GM06990 (cell line): ENCODE measurements at places on chromosomes 5 and 9.

DNA sequence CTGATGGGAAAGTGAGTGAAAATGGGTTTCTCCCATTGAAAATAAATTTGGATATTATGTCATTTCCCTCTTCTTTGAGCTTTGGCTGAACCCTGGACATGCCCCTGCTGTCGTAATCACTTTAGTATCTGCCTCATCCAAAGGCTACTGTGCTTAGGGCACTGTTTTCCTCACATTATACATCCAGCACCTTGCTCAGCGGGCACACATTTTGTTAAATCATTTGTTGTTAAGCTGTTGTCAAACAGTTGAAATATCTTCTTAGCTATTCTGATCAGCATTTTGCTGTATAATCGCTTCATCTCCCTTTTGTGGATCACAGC, 352.7 kb upstream of the CD180 start:
- no peak for DNase-seq

DNA sequence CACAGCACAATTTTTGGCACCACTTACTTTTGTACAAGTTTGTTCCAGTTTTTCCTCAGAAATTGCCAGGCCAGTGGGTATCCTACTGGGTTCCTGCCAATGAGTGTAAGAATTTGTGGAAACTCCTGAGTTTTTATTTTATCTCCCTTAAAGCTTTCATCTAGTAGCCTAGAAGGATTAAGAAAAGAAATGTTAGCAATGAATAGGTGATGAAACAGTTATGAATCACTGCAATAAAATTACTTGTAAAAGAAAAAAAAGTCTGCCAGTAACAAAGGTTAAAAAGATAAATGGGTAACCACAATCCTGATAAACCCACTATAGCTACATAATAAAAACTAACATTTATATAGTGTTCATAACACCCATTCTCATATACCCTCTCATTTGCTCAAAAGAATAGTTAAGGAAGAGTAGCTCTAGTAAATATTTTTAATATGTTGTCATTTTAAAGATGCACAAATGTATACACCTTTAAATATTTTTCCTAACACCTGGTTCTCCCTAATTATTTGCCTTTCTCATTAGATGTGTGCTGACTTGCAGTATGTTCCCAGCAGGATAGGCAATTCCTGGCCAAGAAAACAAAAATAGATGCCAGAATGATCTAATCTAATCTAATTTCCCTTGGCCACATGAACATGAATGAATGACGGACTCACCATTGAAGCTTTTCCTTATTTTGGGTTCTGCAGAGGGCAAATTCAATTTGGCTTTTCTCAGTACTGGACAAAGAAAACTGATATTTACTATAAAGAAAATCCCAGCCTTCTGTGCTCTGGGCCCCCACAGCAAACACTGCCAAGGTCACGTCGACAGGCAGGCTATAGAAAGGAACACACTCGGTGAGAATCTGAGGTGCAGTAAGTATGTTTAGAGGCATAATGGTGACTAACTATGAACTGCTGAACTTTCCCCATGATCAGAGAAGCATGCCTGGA, 26.4 kb downstream of the ERAP1 start:
- no peak for DNase-seq

DNA sequence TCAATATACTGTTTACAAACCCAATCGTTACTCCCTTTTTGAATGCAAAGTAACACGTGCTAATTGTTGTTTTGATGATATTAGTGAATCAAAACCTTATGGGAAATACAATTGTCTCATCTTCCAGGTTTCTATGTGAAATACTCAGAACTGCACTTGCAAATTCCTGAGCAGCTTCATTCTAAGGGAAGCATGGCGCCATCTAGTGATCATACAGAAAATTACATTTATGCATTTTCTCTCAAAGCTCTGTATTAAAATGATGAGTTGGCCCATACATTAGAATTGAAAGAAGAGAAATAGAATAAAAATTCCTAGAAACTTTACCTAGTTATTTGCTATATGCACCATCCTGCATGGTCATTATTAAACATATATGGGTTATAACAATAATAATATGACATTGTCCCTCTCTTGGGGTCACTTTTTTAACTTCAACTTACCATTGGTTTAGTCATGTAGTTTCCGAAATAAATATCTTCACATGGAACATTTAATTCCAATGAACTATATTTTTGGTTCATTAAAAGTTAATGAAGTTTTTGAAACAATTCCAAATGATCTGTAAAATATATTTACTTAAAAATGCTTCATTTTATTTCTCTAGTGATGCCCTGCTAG, 220.0 kb downstream of the PDE4D start:
- DNase-seq, result peak; percentile 9

GRCh38 chr5:132389585-132390286, 20.2 kb downstream of the SLC22A5 start:
- DNase-seq, result no peak

- no peak for DNase-seq
Measured at GRCh38 chr5:127898551-127899213, 184.9 kb upstream of the SLC12A2 start.

DNA sequence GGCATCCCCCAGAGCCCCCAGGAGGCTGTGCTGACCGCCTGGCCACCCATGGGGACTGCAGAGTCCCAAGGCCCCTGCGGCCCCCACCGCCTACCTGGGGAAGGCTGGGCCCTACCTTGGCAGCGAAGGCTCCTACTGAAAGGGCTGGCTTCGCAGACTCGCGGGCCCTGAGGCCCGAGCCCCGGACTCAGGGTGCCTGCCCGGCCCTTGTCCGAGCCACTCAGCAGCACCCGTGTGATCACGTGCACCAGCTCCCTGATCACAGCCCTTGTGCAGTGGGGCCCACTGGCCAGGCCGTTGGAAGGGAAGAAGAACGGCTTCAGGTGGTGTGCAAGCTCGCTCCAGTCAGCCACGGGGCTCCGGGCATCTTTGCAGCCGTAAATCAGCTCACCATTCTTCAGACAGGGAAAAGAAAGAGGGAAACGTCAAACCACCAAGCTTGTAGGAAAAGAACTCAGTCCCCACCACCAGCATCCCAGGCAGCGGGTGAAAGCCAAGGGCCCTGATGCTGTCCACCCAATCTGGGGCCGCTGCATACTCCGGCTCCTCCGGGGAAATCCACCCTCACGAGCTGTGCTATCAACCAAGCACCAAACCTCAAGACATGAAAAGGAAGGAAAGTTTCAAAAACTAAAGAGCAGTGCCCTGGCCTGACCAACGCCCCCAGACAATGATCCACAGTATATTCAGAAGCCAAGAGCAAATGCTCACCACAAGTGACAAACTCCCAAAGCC, 31.9 kb downstream of the IPPK start:
- no peak for DNase-seq

DNA sequence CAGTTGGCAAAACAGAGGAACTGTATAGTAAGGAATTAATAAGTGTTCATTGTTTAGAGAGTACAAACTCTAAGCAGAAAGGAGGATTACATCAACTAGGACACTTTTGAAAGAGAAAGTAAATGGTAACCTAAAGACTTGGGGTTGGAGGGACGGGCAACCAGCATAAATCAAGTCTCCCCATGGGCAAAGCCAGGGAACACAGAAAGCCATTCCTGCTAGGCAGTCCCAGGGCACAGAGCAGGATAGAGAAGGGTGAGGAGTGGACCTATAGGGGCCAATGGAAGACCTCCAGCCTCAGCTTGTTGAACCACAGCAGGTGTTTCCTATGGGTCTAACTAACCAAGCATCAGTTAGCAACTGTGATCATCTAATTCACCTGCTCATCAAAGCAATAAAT, 9.2 kb upstream of the ERAP1 start:
- peak; percentile 33 for DNase-seq

DNA sequence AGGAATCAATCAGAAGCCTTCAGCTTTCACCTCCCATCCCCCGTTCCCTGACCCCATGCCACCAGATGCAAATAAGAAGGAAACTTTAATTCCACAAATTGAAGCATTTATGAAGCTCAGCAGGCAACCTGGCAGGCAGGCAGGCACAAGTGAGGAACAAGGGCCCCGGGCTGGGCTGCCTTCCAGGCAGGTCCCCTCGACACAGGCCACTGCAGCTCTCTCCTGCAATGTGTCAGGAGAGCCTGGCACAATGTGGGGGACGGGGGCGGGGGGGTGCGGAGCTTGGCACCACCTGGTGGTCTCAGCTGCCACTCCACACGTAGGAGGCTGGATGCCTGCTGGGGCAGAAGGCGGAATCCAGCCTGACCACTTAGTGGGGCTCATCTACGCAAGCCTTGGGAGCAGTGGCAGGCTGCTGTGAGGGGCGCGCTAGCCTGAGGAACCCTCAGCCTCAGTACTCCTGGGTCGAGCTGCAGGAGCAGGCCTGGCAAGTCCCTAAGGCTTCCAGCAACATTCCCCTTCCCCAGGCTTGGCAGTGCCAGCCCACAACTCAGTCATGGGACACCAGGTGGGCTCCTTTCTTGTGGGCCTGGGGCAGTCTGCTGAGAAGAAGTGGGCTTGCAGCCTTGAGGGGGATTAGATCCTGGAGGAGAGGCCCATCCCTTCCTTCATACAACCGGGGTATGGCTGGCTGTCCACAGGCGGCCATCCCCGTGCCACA, 50.2 kb upstream of the KCNMB1 start:
- no peak for DNase-seq
